ENCODE measurements at places on chromosomes 6 and 20.

- no peak for DNase-seq
Observed at GRCh38 chr6:13183415-13184088, 144.8 kb downstream of the TBC1D7 start.

DNA sequence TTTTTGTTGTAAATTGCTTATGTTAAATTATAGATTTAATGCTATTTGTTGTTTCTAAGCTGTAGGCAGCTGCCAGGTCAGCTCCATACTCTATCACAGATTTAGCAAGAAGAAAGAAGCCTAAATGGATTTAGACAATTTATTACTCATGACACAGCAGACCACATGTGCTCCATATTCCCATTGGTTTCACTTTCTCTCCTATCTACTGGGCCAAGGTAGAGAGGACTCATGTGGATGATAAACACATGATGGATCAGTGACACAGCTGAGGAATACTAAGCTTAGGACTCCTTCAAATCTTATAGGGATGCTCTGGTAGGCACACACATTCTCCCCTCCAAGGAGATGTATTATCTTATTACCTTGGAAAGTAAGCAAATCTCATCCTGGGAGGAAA lies 553.0 kb upstream of the ADGRB3 start:
- no peak for DNase-seq

- DNase-seq = no peak
Observed at GRCh38 chr6:124775121-124775520, 187.1 kb upstream of the RNF217 start.

DNA sequence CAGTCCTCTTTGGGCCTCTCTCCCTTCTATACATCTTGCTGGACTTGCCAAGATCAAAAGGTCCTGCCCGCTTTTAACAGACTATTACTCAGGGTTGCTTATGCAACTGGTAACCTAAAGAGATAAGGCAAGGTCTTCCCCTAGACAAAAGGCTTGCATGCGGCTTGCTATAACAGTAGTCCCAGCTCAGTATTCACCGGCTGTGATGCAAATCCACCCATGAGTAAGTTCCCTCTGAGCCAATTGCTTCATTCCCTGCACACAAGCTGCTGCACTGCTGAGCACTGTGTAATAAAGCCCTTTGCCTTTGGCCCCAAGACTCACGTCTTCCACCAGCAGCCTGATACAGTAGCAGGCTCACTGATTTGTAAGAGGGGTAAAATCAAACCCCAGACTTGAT lies 363.8 kb downstream of the PRKN start:
- no peak for DNase-seq

GRCh38 chr6:144912474-144912873 lies 627.3 kb downstream of the UTRN start:
- DNase-seq = no peak

DNA sequence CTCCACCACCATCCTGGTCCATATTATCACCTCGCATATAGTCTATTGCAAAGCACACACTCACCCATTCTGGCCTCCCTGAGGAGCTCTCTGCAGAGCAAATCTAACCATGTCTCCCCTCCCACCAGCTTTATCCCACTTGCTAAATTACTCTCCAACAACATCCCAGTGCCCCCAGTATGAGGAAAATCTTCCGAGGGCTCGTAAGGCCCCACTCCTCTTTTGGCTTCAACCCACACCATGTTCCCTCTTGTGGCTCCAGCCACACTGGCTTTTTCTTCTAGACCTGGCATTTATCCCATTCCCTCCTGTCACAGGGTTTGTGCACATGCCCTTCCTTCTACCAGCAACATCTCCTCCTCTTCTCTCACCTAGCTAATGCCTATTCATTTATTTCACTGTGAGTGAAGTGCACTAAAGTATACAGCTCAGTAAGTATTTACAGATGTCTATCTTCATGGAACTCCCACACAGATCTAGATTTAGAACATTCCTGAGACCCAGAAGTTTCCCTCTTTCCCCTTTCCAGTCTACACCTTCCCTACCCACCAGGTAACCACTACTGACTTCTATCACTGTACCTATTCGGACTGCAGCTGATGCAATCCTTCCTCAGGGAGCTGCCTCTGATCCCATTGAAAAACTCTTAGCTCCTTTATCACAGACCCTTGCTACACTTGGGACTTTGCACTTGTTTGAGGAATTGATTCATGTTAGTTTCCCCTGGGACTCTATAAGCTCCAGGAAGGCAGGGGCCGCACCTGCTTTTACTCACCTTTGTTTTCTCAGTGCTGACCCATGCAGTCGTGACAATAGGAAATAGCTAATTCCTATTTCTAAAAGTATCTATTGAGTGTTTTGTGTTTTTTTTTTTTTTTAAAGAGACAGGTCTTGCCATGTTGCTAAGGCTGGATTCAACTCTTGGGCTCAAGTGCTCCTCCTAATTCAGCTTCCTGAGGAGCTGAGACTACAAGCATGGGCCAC lies 15.5 kb downstream of the MRPL14 start:
- no peak for DNase-seq

DNA sequence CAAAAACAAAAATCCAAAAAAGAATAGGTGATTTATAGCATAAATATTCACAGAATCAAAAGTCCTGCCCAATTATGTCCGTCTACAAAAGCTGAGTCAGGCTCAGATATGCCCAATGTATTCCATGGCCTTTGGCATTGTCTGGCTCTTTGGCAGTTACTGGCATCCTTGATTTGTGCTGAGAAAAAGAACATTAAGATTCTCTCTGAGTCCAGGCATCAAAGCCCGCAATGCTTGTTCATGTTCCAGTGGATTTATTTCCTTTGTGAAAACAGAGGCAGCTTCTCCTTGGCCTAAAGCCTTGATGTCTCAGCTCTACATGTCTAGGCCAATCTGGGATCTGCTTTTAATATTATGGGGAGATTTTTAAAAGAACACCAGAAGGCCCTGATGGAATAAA lies 76.1 kb upstream of the SLC4A11 start:
- DNase-seq = no peak

DNA sequence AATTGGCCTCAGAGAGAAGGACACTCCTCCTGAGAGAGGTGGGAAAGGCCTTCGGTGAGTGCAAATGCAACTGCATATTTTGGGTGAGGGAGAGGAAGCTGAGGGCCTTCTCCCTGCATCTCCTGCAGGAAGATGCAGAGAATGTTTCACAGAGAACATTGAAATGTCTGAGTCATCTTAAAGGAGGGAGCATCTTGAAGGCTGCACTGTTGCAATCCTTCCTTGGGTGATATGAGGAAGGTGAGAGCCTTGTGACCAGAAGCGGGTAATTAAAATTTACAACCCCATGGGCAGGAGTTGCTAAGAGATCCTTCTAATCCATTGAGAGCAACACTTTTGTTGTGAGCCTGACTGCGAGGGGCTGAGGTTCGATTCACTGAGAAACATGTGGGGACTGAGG lies 375.7 kb upstream of the MARCKS start:
- DNase-seq = no peak

DNA sequence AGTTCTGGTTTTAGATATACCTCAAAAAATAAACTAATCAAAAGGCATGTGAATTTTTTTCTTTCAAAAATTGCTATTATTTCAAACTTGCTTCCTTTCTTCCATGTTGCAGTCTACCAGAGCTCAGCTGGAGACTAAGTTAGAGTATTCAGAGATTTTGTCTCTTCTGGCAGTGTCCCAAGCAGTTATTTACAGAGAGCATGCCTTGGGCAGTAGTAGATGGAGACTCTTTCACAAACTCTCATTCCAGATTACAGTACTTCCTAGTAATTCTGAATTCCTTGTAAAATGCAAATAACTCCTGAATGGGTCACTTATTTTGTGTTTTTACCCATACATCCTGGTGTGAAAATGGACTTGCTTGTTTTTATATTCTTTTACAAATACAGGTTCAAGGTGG lies 703.4 kb downstream of the EPHA7 start:
- DNase-seq = no peak

DNA sequence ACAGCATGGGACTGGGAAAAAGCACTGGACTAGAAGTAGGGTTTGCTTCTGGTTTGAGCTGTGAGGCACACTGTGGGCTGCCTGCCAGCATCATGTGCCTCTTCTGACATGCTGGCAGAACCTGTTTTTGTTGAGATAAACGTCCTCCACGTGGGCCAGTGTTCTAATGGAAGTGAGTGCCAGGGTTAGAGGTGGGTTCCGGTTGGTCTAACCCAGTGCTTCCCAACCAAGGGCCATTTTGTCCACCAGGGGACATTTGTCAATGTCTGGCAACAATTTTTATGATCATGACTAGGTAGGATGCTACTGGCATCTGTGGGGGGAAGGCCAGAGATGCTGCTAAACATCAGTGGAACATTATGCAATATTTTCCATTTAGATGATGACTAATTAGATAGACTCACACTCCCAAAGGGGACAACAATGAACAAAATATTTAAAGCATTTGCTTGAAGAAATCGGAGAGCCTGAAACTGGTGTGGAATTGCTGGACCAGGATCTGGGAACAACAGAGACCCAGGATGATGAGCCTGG lies 7.8 kb upstream of the APMAP start:
- no peak for DNase-seq

DNA sequence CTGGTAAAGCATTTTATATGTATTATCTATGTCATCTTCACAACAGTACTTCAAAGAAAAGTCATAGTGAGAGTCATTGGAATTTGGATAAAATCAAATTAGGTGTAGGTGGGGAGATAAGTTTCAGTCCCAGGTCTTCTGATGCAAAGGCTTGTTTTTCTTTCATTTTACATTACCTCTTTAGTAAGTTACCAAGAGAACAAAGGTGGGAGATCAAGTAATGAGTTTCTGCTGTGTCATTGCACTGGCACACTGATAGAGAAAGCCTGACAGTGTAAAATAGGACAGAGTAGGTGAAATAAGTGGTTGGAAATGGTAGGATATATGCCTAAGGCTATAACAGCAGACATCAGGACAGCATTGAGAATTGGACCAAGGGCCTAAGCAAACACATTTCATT lies 250.4 kb downstream of the NKAIN2 start:
- DNase-seq = no peak

- no peak for DNase-seq
Observed at GRCh38 chr6:79305020-79305419, 70.5 kb upstream of the HMGN3 start.

GRCh38 chr6:138089325-138089724 lies 17.9 kb downstream of the PERP start:
- DNase-seq = no peak

GRCh38 chr6:134049586-134049985 lies 2.8 kb downstream of the SLC2A12 start:
- no peak for DNase-seq

- DNase-seq = no peak
Observed at GRCh38 chr6:136228814-136229213, 21.3 kb downstream of the MTFR2 start.

DNA sequence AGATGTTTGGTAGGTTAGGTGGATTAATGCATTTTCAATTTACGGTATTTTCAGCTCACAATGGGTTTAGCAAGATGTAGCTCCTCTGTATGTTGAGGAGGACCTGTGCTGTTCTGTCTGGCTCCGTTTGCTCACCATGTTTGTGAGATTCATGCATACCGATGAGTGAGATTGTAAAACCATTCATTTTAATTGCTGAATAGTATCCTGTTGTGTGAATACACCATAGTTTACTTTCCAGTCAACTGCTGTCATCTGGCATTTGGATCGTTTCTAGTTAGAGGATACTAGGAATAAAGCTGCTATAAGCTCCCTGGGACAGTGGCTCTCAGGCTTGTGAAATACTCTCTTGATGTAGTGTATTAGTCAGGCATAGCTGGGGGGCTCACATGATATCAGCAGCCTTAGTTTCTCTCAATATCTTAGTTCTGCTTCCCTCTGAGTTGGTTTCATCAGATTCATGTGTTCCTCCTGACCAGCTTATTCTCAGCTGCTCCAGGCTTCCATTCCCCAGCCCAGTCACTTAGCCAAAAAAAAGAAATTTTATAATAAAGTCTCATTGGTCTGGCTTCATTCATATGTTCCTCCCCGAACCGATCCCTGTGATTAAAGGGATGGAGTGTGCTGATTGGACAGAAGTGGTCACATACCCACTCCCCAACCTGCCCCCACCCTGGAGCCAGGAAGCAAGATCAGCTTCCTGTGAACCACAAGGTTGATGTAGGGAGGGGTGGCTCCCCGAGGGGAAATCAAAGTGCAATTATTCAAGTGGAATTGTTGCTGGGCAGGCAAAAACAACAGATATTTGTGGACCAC lies 10.9 kb upstream of the B4GALT5 start:
- no peak for DNase-seq

- no peak for DNase-seq
Observed at GRCh38 chr20:42613076-42613475, 576.6 kb downstream of the PTPRT start.

- DNase-seq = no peak
Observed at GRCh38 chr6:168147205-168147738, 68.3 kb upstream of the FRMD1 start.

DNA sequence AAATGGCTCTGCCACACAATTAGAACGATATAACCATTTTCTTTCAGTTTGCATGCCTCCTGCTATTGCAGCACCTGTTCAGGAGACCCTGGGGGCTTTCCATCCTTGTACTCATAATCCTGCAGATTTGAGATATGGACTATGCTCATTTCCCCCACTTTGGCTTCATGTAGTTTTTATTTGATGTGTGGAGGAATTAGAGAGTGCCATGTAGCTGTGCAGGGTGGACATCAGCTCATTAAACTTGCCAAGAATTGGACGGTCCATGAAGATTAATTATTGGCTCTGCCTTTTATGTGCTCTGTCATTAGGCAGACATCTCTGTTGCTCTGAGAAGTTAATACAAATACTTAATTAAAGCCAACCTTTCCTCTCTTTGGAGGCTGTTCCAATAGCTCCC lies 66.2 kb upstream of the CD83 start:
- no peak for DNase-seq

Measured in stimulated activated CD4-positive, alpha-beta T cell treated with anti-CD3 and anti-CD28 coated beads, Interleukin-12 subunit alpha, Interleukin-12 subunit beta, amount 100 ng/mL, for 48 hours (primary cell).